GM10248 (cell line): ENCODE measurements at places on chromosomes 2 and 18.

- DNase-seq: no peak
Observed at GRCh38 chr18:10792181-10792580, 266.4 kb downstream of the NAPG start.

- DNase-seq: no peak
Observed at GRCh38 chr18:59360381-59360780, 1.3 kb upstream of the LMAN1 start.

DNA sequence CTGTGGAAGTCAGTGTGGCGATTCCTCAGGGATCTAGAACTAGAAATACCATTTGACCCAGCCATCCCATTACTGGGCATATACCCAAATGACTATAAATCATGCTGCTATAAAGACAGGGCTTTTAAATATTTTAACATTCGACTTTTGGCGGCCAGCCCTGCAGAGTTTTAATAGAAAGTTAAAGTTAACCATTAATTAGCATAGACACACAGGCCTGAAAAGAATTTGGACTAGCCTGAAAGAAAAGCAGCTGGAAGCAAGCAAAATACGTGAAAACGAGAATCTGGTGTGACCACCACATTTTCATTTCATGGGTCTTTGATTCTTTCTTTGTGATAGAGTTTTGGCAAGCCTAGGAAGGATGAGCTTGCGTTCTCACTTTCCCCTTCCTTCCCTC lies 184.0 kb downstream of the SCG2 start:
- DNase-seq: no peak

DNA sequence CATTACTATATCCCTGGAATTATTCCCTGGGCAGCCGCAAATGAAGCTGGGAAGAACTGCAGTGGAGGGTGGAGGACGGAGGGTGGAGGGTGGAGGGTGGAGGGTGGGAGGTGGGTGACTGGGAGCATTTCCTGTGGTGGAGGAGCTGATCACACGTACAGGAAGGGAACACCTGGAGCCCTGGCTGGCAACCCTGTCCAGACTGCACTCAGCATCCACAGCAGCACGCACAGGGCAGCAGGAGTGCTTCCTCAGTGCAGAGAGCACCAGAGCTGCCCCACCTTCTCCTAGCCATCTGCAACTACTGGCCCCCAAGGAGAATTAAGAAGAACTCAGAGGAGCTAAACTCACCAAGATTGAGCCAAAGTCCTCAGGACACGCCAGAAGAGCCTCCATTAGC lies 249.9 kb downstream of the EIPR1 start:
- DNase-seq: no peak

DNA sequence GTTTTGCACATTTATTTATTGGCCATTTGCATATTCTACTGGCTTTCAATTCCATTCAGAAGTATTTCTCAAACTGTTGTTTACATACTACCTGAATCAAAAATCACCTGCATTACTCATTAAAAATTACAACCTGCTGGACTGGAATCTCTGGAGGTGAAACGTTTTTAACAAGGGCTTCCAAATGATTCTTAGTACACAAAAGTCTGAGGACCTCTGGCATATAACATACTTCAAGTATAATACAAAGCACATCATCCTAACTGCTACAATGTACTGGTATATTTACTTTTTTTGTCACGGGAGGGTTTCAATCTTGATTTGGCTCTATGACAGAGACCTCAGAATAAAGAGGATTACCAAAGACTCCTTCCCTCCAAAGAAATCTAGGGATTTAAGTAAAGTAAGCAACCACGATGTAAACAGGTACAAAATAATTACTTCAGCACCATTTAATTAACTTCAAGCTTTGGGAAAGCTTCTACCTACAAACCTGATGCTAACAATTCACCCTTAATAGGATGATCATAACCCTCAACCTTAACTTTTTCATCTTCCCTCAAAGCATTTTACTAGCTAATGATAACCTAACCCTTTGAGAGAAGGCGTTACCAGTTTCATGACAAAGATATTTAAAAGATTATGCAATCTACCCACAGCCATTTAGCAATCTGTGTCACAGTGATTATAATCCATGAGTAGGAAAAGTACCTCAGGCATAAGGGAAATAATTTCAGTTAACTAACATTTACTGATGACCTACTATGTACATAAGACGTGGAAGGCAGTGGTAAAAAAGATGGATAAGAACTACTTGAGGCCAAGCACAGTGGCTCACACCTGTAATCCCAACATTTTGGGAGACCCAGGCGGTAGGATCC lies 24.7 kb downstream of the ATAD2B start:
- no peak for DNase-seq

GRCh38 chr2:108805782-108806181 lies 19.2 kb downstream of the CCDC138 start:
- DNase-seq: no peak

DNA sequence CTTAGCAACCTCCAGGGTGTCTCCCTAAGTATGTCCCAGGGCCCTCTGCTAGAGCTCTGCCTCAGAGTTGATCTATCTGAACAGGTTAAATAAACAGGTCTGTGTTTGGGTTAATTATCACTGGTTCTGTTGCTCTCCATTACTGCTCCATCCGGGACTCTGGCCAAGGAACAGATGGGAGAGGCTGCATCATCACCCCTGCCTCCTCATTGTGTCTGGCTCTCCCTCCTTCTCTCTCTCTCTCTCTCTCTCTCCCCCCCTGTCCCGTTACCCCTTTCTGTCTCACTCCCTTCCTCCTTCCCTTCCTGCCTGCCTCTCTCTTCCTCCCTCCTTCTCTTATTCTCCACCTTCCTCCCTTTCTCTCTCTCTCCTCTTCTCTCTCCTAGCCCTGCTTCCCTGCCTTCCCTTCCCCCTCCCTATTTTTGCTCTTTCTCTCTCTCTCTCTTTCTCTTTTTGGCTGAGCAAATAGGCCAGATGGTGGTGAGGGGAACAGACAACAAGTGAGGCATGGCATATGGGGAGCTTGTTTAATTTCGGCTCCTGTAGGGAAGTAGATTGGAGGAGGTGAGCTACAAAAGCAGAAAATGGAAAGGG lies 62.1 kb downstream of the SETBP1 start:
- no peak for DNase-seq

DNA sequence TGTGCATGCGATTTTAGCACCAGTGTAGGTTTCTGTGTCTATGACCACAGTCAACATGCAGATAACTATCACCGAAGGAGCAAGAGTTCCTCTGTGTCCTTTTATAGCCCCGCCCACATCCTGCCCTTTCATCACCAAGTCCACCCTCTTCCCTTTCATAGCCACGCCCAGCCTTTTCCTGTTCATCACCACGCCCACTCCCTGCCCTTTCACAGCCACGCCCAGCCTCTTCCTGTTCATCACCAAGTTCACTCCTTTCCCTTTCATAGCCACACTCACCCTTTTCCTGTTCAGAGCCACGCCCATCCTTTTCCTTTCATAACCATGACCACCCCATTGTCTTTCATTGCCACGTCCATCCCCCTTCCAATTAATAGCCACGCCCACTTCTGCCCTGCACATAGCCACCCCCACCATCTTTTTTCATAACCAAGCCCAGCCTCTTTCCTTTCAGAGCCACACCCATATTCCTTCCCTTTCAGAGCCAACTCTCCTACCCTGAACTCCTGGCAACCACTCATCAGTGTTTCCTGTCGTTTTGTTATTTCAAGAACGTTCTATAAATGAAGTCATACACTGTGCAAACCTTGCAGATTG lies 273.9 kb downstream of the MYT1L start:
- no peak for DNase-seq
